ENCODE measurements at places on chromosomes 7 and 10.

DNA sequence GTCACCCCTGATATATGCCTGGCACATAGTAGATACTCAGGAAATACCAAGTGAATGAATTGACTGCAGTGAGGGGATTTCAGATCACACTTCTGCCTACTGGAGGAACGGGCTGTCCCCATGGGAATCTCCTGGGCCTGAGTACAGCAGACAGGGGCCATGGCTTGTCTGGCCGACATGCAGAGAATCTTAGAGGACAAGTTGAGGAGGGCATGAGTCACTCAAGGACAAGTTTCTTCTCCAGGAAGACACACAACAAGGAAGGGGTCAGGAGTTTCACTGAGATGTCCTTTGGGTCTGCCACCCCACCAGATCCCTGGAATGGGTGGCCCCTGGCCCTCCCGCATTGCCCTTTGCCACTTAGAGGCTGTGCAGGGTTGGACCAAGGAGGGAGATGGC lies 20.7 kb downstream of the PLPP4 start:
- DNase-seq, result no peak

DNA sequence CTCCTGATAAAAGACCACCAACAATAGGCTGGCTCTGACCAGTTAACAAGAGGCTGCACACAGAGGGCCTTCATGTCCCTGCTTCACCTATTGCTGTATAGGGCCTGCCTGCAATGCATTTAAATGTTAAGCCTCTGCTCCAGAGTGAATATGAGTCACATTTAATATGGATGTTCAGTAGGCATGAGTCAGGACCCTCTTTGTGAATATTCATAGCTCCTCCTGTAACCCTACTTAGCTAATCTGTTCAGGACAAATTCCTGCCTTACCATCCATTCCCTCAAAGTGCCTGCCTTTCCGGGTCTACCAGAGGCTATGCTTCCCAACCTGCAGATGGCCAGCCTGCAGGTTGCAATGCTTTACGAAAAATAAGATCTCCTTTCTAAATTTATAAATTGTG lies 32.5 kb downstream of the ARHGAP22 start:
- DNase-seq, result no peak

- DNase-seq, result no peak
Observed at GRCh38 chr7:13258386-13258785, 571.0 kb downstream of the ARL4A start.

- no peak for DNase-seq
Observed at GRCh38 chr7:50676079-50676478, 106.6 kb downstream of the GRB10 start.

DNA sequence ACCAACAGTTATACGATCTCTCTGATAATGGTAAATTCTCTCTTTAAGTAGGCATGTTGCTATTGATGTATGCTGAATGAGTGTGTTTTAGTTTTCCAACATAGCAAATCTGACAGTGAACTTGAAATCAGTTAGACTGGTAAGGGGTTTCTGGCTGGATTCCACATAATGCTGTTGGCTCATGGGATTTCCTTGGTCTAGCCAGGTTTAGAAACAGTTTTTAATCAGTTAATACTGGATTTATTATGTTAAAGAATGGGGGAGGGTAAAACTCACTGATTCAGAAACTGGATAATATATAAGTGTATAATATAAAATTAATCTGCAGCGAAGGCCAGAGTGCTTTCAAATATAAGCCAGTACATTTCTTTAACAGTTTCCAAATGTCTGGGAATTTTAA lies 55.6 kb downstream of the PCDH15 start:
- DNase-seq, result no peak

- no peak for DNase-seq
Observed at GRCh38 chr7:44150466-44150832, 9.3 kb upstream of the MYL7 start.

GRCh38 chr7:34844936-34845665 lies 187.1 kb downstream of the NPSR1 start:
- no peak for DNase-seq

- DNase-seq, result no peak
Observed at GRCh38 chr10:129968853-129969183, 4.7 kb upstream of the EBF3 start.

DNA sequence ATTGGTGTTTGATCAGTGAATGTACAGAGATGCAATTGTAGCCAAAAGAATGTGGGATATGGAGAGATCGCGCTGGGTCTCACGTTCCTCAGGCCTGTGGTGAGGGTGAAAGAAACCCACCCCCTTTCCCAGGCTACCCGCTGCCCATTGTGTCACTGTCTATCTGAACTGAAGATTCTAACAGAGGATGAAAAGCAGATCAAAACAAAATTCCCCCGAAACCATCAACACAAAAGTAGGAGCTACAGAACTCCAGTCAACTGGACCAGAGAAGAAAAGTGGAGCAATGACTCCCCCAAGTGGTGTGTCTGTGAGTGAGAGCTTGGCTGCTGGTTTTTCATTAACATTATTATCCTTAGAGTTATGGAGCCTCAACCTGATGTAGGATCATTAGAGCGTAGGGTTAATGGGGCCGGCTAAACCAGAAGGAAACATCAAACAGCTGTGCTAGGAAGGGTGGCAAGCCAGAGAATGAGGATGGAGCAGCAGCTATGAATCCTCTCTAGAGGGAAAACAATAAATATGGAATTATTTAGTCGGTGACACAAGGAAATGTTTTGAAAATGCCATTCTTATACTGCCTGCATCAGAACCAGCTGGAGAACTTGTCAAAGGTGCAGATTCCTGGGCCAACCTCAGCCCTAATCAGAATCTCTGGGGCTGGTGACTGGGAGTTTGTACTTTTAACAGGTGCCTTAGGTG lies 38.3 kb downstream of the AKR1B1 start:
- no peak for DNase-seq

DNA sequence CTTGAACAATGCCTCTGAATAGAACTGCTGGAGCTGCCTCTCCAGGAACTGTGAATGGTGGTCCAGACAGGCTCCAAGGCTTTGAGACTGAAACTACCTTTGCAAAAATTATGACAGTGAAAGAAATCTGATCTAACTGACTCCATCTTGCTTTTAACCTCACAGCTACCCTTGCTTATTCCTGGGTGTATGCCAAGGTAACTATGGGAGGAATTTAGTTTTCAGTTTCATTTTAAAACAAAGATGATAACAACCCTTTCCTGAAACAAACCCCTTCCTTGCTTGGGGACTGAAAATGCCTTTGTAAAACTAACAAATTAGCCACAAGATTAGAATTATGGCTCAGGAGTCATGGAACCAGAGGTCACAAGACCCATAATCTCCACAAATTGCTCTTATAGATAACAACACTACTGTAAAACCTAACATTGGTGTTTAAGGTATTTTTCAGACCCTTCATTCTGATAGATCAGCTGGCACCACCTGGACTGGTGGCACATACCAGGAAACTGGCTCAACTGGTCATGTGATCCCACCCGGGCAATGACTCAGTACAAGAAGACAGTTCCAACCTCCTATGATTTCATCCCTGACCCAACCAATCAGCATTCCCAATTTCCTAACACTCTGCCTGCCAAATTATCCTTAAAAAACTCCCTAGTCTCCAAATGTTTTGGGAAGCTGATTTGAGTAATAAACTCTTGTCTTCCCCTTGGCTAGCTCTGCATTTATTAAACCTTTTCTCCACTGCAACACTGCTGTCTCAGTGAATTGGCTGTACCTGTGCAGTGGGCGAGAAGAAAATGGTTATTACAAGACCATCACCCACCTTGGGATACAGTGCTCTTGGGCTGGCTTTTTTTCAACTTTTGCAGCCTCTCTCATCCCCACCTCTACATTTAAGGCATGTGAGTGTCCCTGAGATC lies 608.1 kb downstream of the TYW1 start:
- no peak for DNase-seq

GRCh38 chr10:32959006-32959920 lies 1.2 kb upstream of the ITGB1 start:
- no peak for DNase-seq

- DNase-seq, result no peak
Observed at GRCh38 chr7:132641238-132641637, 65.0 kb upstream of the PLXNA4 start.

DNA sequence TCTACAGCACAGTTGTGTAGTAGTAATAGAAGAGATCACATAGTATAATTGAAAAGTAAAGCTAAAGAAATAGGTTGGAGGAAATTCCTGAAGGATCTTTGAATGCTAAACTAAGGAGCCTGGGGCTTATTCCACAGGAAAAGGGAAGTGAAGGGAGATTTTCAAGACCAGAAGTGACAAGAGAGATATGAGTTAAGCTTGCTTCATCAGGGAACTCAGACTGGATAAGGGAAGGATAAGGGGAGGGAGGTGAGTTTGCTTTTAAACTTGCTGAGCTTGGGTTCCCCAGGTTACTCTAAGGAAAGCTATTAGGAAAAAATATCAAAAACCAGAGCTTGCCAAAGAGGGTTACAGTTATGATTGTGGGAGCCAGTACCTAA lies 182.4 kb downstream of the RAPGEF5 start:
- DNase-seq, result no peak

GRCh38 chr7:156836443-156836842 lies 56.5 kb downstream of the LMBR1 start:
- no peak for DNase-seq

GRCh38 chr10:104234934-104235333 lies 2.8 kb upstream of the CFAP43 start:
- no peak for DNase-seq

DNA sequence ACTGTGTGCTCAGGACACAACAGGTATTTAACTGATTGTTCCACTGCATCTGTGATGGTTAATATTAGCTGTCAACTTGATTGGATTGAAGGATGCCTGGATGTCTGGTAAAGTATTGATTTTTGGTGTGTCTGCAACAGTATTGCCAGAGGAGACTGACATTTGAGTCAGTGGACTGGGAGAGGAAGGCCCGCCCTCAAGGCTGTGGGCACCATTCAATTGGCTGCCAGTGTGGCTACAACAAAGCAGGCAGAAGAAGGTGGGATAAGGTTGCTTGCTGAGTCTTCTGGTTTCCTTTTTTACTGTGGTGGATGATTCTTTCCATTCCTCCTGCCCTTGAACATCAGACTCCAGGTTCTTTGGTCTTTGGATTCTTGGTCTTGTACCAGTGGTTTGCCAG lies 137.1 kb upstream of the FAM13C start:
- no peak for DNase-seq

GRCh38 chr10:86673216-86673826 lies 5.0 kb downstream of the LDB3 start:
- DNase-seq, result no peak

DNA sequence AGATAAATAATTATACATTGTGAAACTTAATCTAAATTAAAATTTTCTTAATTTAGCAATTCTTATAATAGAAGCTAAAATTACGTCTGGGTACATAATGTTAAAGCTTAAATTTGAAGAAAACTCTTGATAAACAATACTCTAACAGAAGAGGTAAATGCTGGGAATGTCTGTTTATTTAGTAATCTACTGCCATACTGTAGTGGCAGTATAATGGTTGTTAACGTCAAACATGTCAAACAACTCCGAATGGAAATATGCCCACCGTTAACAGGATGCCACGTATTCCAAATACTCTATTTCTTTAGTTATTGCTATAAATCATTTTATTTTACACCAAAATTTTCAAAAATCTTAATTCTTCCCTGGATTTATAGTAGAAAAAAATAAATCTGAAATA lies 40.0 kb upstream of the PTPN12 start:
- DNase-seq, result no peak

GRCh38 chr7:38905056-38905759 lies 3.8 kb downstream of the VPS41 start:
- DNase-seq, result no peak

All from NCI-H1436 treated with DMSO at 0.1 percent for 48 hours (cell line).